ENCODE measurements at places on chromosomes 4 and X. TPM values are rescaled to one million over a fixed set of nuclear protein-coding genes. Genes with fewer than 3 reads are reported as not detected.

GRCh38 chr4:75696071-75696470 is 22.9 kb upstream of the G3BP2 start:
- DNase-seq = no peak

- DNase-seq = no peak
Observed at GRCh38 chr4:104749062-104749461, 254.4 kb upstream of the CXXC4 start.

DNA sequence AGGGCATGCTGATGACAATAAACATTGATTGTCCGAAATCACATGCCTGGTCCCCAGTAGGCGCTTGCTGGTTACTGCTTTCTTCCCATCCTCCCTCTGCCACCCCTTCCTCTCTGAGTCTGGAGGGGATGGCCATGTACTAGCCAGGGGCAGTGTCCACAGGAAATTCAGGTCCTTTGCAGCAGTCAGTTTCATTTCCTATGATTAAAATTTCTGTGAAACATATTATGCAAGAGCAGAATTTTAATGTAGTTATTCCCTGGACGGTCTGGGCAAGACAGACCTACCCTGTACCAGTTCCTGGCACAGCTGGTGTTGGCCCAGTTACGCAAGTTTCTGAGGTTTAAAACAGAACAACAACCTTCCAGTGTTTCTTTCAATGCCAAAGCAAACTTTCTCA is 28.2 kb upstream of the TLR2 start:
- peak; percentile 30 for DNase-seq

DNA sequence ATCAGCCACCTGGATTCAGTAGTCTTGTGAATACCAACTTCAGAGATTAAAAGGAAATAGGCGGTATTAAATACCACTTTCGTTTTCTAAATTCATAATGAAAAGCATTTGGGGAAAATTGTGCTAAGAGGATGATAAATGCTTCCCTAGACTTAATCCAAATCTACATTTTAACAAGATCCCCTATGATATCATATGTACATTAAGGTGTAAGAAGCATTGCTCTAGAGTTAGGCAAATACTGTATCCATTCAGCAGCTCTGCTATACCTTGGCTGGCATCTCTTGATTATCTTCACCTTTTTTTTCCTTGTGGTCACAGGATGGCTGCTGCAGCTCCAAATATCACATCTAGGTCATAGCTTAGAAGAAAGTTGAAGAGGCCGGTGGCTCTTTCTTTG is 40.6 kb upstream of the PHEX start:
- DNase-seq = no peak

DNA sequence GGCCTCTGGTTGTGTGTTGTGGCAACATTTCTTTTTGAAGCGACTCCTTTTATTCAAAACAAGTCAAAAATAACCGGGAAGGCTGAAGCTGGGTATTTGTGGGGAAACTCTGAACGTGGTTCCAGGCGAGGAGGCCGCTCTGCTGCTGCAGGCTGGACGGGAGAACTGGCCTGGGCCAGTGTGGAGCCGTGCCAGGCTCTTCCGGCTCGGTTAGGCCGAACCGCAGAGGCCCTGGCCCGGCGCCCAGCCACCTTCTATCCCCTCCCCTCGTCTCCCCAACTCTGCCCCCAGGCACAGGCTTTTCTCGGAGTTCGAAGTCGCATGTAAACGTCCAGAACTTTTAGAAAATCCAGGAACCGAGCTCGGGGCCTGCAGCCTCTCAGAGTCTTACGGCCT is 2.4 kb upstream of the BCOR start:
- no peak for DNase-seq

- no peak for DNase-seq
Observed at GRCh38 chr4:46081674-46082073, 42.2 kb downstream of the GABRG1 start.

Gene IL13RA2
- 206 TPM for total RNA-seq

Gene POF1B
- total RNA-seq = 0.21 TPM

Gene RTL3
- total RNA-seq = not detected

Gene NSDHL
- total RNA-seq = 17.9 TPM

Gene FAAH2
- total RNA-seq = not detected

Gene MBTPS2
- 20.0 TPM for total RNA-seq

Gene PRICKLE3
- 21.1 TPM for total RNA-seq

Gene KLF3
- total RNA-seq = 9.5 TPM
